GM19239 (cell line): ENCODE measurements at places on chromosomes 3 and 15.
A peak's percentile ranks its signal among the peaks of the same experiment; 100 is the strongest.

- DNase-seq, result no peak
These were observed 150.8 kb upstream of the BHLHE40 start for GRCh38 chr3:4828279-4829030.

- no peak for DNase-seq
These were observed 188.4 kb upstream of the ST8SIA2 start for GRCh38 chr15:92205255-92205739.

- no peak for DNase-seq
These were observed 2.7 kb upstream of the LZTFL1 start for GRCh38 chr3:45844616-45845015.

- no peak for DNase-seq
These were observed 1005.2 kb upstream of the CADM2 start for GRCh38 chr3:83953417-83954089.

GRCh38 chr3:197599089-197599765, 43.5 kb upstream of the BDH1 start:
- DNase-seq, result peak; percentile 97

GRCh38 chr3:9201955-9202354, 47.5 kb downstream of the SRGAP3 start:
- DNase-seq, result no peak

- DNase-seq, result no peak
These were observed at the start of gene ALDH1L1 for GRCh38 chr3:126180477-126181397. TSS of gene ALDH1L1 (minus strand) at chr3:126180586. CDS start at chr3:126160979, 19,607 bp downstream.

DNA sequence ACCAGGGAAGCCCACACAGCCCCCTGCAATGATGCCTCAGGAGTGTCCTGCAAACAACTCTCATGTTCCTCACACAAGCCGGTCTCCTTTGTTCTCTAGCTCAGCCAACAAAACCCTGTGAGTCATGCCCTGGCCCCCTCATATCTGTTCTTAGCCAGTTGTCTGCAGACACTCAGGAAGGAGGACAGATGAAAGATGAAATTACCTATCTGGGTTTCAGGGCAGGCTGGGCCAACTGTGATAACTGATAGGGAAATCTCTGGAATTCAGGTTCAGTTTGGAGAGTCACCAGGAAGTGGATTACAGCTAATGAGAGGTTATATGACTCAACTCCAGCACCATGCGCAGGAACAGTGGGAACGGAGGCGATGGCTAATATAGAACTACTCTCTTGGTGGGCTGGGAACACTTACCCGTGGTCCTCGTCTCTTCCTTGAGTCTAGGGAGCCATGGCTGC, 352.0 kb upstream of the ADAMTS9 start:
- no peak for DNase-seq

GRCh38 chr15:57215881-57216280, 160.4 kb upstream of the CGNL1 start:
- DNase-seq, result no peak

DNA sequence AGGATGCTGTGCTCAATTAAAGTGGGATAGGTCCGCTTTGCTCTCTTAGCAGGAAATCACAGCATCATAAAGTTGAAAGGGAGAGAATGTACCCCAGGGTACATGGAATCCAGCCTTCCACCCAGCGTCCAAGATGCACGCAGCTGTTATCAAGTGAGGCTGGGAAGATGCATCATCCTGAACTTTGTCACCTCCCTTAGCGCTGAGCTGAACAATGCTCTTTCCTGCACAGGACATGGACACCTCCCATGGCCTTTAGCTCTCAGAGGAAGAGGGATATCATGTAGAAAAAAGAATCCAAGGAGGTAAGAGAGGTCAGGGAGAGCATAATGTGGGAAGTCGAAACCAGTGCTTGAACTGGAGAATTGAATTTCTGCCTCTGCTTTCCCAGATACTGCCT, 192.8 kb downstream of the FEZF2 start:
- no peak for DNase-seq

- no peak for DNase-seq
These were observed 831 bp downstream of the IFT57 start for GRCh38 chr3:108221393-108221792.

DNA sequence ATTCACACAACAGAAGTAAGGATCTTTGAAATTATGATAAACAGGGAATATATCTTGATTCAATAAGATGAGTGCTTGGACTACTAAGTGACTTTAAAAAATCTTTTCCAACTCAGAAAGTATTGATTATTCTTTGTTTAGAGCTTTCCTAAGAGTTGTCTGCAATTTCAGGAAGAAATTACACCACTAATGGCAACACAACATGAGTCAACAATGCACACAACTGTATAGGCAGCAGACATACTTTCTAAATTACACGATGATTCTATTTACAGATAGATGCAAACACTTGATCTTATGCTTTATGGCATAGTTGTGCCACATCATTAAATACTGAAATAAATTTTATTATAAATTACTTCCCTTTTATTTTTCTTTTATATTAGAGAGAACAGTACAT, 4.4 kb downstream of the NAA50 start:
- DNase-seq, result no peak

- no peak for DNase-seq
These were observed 142.4 kb downstream of the ANXA2 start for GRCh38 chr15:60255390-60255789.

DNA sequence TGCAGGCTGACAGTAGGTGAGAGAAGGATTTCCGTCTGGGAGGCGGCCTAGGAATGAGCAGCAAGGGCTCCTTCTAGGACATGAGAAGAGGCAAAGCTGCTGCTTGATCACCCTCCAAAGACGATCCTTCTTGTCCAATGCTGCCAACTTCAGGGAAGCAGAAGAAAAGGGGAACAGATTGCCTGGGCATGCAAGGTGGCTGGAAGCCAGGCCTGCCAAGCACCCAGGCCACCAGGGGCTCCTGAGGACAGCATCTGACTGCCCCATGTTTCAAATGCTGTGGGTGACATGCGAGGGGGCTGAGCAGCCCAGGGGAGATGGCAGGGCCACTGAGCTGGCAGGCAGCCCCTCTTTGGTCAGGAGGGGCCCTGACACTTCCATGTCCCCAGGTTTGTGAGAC, 3.3 kb upstream of the GRIP2 start:
- DNase-seq, result no peak

DNA sequence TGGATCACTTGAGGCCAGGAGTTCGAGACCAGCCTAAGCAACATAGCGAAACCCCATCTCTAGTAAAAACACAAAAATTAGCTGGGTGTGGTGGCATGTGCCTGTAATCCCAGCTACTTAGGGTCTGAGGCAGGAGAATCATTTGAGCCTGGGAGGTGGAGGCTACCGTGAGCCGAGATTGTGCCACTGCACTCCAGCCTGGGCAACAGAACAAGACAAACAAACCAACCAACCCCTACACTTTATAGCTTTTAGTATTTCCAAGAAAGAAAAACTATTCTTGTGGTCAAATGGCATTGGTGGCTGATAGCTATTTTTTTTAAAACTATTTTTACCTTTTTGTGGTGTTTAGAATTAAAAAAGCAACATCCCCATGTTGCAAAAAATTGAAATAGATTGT, 7.2 kb downstream of the TMEM45A start:
- no peak for DNase-seq

- DNase-seq, result no peak
These were observed 11.2 kb downstream of the IGDCC4 start for GRCh38 chr15:65411465-65412071.

DNA sequence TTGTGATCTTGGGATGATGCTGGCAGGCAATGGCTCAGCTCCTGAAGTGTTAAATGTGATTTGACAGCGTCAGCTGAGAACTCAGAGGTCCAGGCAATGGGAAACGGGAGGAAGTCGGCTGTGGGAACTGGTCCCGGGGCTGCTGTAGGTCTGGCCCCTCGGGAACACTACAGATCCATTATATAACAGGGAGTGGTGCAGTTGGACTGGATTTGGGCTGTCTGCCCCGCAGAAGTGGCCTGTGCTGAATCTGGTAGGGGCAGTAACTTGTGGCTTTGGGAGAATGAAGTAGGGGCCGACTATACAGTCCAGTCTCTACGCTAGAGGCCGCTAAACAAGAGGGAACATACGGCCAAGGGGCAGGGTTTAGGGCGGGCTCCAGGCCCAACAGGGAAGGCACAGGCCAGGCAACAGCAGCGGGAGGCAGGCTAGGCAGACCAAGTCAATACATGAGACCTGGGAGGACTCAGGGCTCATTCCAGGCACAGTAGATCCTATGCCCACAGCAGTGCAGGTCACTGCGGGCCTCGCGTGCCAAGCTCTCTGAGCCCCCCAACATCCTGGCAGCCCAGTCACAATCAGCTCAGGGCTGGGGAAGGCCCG, 20.3 kb upstream of the IL16 start:
- DNase-seq, result no peak

DNA sequence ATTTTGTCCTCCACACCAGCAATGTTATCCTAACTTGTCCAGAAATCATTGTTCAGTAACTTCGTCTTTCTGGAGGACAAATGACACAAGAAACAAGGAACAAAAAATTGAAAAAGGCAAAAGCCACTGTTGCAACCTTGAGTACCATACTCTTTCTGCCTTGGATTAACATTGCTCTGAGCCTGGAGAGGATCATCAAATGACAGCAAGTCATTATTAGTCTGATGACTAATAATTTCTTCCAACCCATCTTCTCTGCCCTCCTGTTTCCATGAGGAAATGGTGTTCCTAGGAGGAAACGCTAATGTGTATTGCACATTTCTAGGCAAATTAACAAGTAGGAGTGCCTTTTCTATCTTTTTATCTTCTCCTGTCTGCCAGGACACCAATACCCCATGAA, 153.9 kb downstream of the PCCB start:
- no peak for DNase-seq

DNA sequence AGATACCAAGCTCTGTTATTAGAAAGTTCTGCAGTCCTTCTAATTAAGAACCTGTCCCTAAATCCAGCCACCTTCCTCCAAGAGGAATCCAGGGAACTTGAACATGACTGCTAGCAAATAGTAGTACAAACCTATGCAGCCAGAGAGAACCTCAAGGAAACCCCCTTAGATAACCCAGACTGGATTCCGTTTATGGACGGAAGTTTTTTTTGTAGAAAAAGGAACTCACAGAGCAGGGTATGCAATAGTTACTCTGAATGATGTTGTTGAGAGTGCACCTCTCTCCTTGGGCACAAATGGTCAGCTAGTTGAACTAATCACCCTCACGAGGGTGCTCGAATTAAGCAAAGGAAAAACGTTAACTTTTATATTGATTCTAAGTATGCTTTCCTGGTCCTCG, 40.8 kb downstream of the TM4SF18 start:
- DNase-seq, result no peak

- DNase-seq, result no peak
These were observed 11.0 kb downstream of the GABRA5 start for GRCh38 chr15:26877831-26878230.

DNA sequence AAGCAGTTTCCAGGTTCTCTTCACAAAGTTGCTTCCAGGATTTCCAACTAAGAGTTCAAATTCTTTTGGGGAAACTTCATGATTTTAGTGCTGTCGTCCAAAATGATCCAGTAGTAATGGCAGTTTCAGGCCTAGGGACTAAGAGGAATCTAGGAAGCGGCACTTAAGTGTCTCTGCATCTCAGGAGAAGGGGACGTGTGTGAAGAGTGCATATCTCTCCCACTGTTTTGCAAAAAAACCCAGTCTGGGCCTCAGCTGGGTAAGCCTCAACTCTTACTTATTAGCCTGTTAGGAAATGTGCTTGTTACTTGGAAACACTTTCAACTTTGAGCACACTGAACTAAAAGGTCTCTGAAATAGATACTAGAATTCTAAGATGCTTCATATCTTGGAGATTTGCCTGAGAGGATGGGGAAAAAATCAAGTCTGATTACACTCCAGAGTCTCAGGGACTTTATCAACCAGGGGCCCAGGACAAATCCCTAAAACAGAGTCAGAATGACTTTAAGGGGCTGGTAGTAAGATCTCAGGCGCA, 81.8 kb downstream of the WDR76 start:
- DNase-seq, result no peak

DNA sequence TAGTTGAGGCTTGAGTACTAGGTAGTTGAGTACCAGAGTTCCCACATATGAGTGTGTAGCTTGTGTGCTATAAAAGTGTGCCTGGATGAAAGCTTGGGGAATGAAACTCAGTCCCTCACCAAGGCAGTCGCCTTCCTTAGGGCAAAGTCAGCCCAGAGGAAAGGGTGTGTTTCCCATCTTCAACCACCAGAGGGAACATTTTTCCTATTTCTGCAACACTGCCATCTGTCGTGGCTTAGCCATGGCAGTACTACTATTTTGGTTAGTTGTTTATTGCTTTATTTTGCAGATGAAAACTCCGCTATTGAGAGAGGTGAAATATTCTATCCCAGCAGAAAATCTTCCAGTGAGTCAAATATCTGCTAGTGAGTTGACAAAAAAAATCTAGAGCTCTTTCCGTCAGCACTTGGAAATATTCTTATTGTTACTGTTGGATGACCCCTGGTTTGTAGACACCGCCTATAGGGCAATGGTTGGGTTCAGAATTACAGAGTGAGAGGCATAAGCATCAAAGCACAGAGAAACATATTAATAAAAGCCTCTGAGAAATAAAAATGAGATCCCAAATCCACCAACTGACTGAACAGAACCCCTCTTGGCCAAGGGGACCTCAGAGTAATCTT, 239.9 kb downstream of the CPNE4 start:
- DNase-seq, result peak; percentile 23

DNA sequence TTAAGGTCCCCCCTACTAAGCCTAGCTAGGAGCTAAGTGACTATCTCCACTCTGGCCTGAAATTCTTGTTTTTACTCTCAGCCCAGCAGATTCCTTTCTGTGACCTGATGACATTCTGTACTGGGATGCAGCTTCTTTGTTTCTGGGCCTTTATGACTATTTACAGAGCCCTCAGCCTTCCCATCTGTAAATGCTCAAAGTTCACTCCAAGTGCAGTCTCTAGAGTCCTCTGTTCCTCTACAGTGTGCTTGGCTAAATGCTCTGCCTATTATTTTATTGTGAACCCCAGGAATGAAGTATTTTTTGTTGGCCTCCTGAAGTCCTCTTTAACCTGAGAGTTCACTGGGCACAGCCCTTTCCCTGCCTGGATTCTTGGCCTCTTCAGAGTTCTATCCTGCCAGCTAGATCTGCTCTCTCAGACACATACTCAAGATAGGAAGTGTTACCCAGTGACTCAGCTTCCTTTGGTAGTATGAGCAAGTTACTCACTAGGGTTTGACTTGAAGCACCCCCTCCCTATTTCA, 278.1 kb upstream of the P2RY1 start:
- no peak for DNase-seq

- DNase-seq, result no peak
These were observed 12.6 kb downstream of the PAQR5 start for GRCh38 chr15:69311319-69311721.

DNA sequence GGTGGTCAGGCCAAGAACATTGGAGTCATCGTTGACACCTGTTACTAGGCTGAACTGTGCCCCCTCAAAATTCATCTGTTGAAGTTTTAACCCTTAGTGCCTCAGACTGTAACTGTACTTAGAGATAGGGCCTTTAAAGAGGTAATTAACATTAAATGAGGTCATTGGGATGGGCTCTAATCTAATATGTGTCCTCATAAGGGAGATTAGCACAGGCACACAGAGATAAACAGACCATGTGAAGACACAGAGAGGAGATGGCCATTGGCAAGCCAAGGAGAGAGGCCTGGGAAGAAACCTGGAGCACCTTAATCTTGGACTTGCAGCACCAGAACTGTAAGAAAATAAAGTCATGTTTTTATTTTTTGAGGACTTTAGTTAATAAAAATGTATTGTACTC, 59.6 kb downstream of the PLCL2 start:
- no peak for DNase-seq
